Upper lobe of right lung (tissue), 1 donor: ENCODE measurements at places on chromosomes 6 and 20.
A peak's percentile ranks its signal among the peaks of the same experiment; 100 is the strongest.

- DNase-seq = no peak
Measured at GRCh38 chr6:112286010-112286409, 31.6 kb upstream of the LAMA4 start.

DNA sequence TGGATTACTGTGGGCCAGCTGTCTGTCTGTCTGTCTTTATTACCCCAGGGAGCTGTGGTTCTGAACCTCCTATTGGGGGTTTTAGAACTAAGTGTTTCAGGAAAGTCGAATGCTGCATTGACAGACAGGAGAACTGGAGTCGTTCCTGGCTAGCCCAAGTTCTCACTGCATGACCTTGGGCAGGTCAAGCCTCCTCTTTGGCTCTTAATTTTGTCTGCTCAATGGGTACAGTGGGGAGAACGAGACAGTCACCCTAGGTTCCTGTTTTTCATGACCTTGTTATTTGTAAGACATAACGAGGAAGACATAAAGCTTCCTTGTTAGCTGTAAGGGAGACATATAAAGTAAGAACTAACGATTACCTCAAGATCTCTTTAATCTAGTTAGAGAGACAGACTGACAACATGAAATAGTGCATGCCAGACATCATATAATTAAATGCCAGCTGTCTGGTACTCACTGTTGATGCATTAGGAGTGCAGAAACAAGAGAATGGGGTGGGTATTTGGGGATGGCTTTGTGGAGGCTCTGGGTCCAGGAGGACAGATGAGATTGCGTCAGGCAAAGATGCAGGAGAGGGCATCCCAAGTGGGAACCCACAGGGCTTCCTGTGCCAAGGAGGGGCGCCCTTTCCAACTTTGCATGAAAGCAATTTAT is 3.7 kb upstream of the CCDC167 start:
- DNase-seq = no peak

- DNase-seq = no peak
Measured at GRCh38 chr6:53192682-53193188, 44.1 kb upstream of the GCM1 start.

DNA sequence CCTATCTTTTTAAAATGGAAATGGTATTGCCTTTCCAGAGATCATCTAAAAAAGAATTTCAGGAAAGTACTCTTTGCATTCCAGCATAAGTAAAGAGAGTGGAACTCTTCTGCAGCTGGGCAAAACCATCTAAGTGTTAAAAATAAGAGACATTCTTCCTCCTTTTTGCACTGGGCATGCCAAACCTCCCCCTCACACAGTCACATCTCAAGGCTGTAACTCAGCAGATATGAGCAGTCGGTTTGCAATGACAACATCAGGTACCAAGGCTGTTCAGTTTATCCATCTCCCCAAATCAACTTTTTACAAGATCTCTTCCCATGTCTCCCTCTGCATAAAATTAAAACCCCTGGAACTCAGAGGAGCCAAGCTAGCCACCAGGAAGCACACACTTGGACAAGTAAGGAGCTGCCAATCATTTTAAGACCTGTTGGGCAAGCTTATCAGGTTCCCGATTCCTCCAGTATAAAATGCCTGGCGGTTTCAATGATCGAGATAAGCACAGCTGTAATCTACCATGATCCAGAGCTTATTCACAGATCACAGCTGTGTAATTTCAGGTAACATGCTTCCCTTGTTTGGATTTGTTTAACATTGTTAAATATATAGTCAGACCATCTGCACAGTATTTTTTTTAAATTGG is 23.2 kb downstream of the ID4 start:
- DNase-seq = no peak

- DNase-seq = peak; percentile 19
Measured at GRCh38 chr6:35729722-35730121, 7.1 kb upstream of the ARMC12 start.
